ENCODE measurements at places on chromosomes 12 and 14.

- no peak for DNase-seq
Measured at GRCh38 chr14:58607131-58607951, 30.4 kb upstream of the DACT1 start.

GRCh38 chr12:242496-242895 is 20.1 kb downstream of the SLC6A13 start:
- DNase-seq: no peak

DNA sequence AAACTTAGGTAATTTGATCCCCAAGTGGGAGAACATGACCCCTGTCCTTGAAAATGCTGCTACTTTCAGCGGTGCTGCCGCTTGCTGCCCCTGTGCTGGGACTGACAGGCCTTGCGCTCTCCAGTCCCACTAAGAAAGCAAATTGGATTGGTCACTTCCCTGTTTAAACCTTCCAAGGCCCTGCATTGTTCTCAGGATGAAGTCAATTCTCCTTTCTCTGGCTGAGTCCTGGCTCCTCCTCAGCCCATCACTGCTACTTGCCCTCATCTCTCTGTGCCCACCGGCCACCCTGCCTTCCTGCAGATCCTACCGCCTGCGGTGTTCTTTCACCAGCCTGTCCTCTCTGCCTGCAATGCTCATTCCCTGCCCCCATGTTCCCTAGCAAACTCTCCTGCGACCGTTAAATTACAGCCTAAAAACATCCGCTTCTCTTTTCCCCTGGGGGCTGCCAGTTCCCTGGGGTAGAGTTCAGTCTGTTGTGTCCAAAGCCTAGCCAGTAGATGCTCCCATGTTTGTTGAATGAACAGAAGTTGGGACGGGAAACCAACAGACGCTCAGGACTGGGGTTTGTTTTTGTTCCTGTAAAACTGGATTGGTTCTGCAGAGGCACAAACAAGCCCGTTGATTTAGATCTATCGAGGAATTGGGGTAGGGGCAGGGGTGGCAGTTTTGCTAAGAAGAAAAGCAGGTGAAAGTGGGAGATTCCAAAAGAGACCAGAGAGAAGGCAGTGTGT is 127.3 kb upstream of the HIF1A start:
- DNase-seq: no peak

- no peak for DNase-seq
Measured at GRCh38 chr12:105110851-105111250, 3.3 kb downstream of the WASHC4 start.

GRCh38 chr12:60849723-60850122 is 1253.9 kb downstream of the SLC16A7 start:
- no peak for DNase-seq

- no peak for DNase-seq
Measured at GRCh38 chr12:118011961-118012360, 4.5 kb upstream of the RFC5 start.

GRCh38 chr14:74637178-74637550 is 25.1 kb upstream of the LTBP2 start:
- DNase-seq: no peak

DNA sequence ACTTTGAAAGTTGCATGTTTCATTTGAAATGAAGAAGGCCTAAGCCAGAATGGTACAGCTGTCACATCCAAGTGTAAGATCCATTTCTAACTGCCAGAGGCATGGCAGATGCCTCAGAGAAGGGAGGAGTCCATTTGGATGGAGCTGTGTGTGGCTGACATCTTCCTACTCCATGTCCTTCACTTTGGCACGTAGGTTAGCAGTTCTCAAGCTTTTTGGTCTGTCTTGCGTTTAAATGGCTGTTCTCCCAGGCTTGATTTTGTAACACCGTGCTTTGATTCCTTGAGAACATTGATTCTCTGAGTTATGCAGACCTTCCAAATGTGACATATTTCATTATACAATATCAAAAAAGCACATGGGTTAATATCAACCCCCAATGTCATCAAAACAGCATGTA is 23.4 kb downstream of the EML1 start:
- no peak for DNase-seq

All from fibroblast of the conjunctiva (primary cell).